T-cell (primary cell): ENCODE measurements at places on chromosomes 5 and 9. TPM values are rescaled to one million over a fixed set of nuclear protein-coding genes. Genes with fewer than 3 reads are reported as not detected.

DNA sequence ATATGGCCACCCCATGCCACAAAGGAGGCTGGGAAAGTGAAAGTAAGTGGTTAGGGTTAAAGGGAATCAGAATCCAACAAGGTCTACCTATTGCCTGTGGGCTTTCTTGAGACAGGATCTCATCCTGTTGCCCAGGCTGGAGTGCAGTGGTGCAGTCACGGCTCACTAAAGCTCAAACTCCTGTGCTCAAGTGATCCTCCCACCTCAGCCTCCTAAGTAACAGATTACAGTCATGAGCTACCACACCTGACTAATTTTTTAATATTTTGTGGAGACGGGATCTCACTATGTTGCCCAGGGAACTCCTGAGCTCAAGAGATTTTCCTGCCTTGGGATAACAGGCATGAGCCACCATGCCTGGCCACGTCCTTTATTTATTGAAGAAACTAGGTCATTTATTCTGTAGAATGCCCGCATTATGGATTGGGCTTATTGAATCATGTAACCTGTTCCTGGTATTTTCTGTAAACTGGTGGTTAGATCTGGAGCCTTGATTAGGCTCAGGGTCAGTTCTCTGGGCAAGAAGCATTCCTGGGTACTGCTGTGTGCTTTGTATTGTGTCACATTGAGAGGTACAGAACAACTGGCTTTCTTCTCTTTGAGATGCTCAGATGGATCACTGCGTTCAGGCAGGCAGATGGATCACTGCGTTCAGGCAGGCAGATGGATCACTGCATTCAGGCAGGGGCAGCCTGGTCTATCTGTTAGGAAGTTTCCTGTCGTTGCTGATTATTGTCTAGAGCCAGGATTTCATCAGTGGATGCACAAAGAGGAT lies 41.6 kb downstream of the ERGIC1 start:
- no peak for DNase-seq

- no peak for DNase-seq
Observed at GRCh38 chr9:132000659-132001058, 79.0 kb downstream of the MED27 start.

C9orf153 gene
- total RNA-seq = not detected

GRCh38 chr5:35880156-35880555 lies 23.5 kb downstream of the IL7R start:
- DNase-seq = no peak

GRCh38 chr5:76236684-76237083 lies 153.5 kb downstream of the SV2C start:
- no peak for DNase-seq

- no peak for DNase-seq
Observed at GRCh38 chr5:82309091-82309531, 31.0 kb upstream of the RPS23 start.

DNA sequence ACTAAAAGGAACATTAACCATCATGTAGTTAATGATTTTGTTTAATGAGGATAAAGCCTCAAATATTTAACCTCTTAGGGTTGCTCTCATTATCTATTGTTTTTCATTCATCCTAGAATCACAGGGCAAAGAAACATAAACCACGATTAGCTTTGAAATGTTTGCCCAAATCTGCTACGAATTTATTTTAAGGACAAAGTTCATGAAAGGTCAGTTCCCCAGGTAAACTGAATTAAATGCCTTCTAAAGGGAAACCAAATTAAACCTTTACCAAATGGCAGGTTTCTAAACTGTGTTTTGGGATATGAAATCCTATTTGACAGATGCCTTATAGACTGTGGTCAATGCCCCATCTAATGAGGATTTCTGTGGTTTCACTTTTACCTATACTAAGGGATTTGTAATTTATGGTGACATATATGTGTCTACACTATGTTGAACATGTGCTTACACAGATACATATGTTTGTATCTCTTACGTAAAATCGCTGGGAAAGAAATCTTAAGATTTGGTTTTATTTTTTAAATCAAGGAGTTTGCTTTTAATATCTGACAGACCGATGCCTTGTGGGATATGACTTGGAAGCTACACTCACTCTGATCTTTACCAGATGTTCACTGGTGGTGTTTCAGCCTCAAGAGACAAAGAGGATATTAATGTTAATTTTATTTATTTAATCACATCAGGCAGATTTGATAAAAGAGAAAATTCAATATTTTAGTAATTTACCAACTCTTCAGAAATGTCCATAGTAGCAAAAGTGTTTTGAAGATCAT lies 188.4 kb downstream of the GLIS3 start:
- DNase-seq = no peak

- DNase-seq = no peak
Observed at GRCh38 chr5:155826611-155827507, 500.1 kb upstream of the SGCD start.

- no peak for DNase-seq
Observed at GRCh38 chr9:19288081-19288480, 57.6 kb downstream of the DENND4C start.

GRCh38 chr9:136761545-136761981 lies 2.8 kb downstream of the LCN15 start:
- no peak for DNase-seq

DNA sequence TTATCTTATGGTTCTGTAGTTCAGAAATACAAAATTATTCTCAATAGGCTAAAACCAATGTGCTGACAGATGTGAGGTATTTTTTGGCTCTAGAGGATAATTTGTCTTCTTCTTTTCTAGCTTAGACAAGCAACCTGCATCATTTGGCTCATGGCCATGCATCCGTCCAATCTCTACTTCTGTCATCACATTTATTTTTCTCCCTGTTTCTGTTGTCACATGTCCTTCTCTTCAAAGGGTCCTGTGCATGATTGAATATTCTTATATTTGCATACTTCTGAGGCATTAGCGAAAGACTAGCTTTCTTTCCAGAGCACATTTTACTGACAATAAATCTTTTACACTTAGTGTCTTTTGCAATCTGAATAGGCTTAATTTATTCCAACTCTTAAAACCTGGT lies 564.7 kb downstream of the CDH10 start:
- no peak for DNase-seq

DNA sequence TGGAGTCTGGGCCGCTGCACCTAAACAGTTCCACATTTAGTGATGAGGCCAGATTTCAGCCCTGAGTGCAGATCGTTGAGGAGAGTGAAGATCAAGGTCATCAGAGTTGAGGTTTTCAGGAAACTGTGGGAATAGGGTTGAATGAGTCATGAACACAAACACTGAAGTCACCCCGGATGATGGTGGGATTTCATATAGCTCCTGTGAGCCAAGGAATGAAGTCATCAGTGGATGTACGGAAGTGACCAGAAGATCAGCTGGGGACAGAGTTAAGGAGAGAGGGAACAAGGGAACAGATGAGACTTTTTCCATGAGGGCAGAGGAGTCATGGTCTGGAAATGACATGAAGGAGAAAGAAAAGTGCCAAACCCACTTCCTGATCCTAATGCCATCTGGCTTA lies 36.5 kb downstream of the PALM2AKAP2 start:
- no peak for DNase-seq

- DNase-seq = no peak
Observed at GRCh38 chr5:137264573-137264972, 234.6 kb downstream of the SPOCK1 start.

DNA sequence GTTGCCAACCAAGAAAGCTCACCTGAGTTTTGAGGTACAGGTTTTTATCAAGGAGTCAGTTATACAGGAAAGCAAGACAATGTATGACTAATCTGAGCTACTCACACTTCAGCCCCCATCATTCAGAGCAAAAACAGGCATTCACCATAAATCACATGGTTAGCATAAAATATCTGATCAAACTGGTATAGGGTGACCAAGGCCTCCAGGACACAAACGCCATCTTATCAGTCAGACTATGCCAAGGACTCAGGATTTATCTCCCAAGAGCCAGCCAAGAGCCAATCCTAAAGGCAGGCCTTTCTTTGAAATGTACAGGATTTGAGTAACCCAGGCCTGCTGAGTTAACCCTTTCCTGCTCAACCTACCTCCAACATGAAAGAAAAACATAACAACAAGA lies 313.0 kb upstream of the NREP start:
- no peak for DNase-seq

GRCh38 chr9:78316166-78316892 lies 19.4 kb downstream of the PSAT1 start:
- DNase-seq = no peak

EGFLAM gene
- not detected for total RNA-seq

BTNL8 gene
- total RNA-seq = not detected

DNA sequence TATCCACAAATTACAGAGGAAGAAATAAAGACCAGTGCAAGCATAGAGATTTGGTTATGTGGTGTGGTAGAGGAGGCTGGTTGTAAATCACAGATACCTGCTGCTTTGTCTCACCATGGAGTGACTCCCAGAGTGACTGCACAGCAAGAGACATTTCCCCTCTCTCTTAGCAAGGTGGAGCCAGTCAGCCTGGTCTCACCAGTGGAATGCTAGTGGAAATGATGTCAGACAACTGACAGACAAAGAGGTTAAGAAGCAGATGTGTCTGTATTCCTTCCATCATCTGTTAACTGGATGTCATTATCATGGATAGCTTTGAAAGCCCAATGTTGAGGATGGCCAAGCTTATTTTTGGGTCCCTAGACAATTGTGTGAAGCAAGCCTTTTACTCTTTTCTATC lies 509.4 kb upstream of the SEMA6A start:
- DNase-seq = no peak

DNA sequence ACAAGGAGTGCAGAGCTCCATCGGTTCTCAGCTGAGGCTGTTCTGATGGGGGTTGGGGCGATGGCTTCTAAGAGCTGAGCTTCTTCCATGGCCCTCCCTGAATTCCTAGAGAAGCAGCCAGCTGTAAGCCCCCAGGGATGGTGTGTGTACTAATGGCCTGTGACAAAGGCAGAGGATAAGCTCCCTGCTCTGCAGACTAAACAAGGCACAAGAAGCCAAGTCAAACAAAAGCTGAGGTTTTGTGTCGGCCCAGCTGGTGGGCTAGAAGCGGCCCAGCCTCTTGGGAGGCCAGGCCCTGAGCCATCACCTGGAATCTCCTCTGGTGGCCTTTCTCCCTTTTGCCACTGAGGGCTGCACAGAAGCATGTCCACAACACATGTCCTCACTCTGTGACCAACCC lies 75.0 kb upstream of the XPA start:
- DNase-seq = no peak

ITGA2 gene
- 0.28 TPM for total RNA-seq

- DNase-seq = no peak
Observed at GRCh38 chr9:19049917-19050636, 850 bp downstream of the RRAGA start.
